ENCODE measurements at places on chromosomes 6 and 20. TPM values are rescaled to one million over a fixed set of nuclear protein-coding genes. Genes with fewer than 3 reads are reported as not detected.

The PFDN6 gene
- total RNA-seq = 54.4 TPM

The FOXC1 gene
- 105 TPM for total RNA-seq

The GABRR1 gene
- not detected for total RNA-seq

The PSORS1C1 gene
- total RNA-seq = not detected

The ZKSCAN3 gene
- total RNA-seq = 10.7 TPM

The RAB32 gene
- total RNA-seq = 18.1 TPM

The SLC17A1 gene
- not detected for total RNA-seq

The MYH7B gene
- total RNA-seq = 1.6 TPM

The SAPCD1 gene
- 3.4 TPM for total RNA-seq

The COX4I2 gene
- total RNA-seq = 0.30 TPM

The LKAAEAR1 gene
- total RNA-seq = 2.1 TPM

The LY6G5C gene
- total RNA-seq = 0.40 TPM

The BRPF3 gene
- total RNA-seq = 15.2 TPM

The BMP5 gene
- 34.5 TPM for total RNA-seq

The HLA-DQA1 gene
- total RNA-seq = 0.99 TPM

The CEP57L1 gene
- total RNA-seq = 50.7 TPM

The TPD52L2 gene
- 58.1 TPM for total RNA-seq

The LINC00237 gene
- total RNA-seq = 4.4 TPM

The C6orf163 gene
- 8.6 TPM for total RNA-seq

The ADGB gene
- total RNA-seq = 6.6 TPM

The ESR1 gene
- total RNA-seq = 0.33 TPM

The KIZ gene
- 27.5 TPM for total RNA-seq

The OR2B6 gene
- total RNA-seq = not detected

The POM121L2 gene
- total RNA-seq = not detected

The RNF182 gene
- 11.6 TPM for total RNA-seq

The RAET1E gene
- total RNA-seq = not detected

The ZNF165 gene
- total RNA-seq = 1.7 TPM

The CALHM6 gene
- 8.5 TPM for total RNA-seq

The TUBB gene
- total RNA-seq = 483 TPM

The OR2J3 gene
- 0.10 TPM for total RNA-seq

The TMEM170B gene
- 10.9 TPM for total RNA-seq

The KIF6 gene
- 4.8 TPM for total RNA-seq

The BTN1A1 gene
- not detected for total RNA-seq

The SLCO4A1 gene
- total RNA-seq = 2.3 TPM

The PNPLA1 gene
- total RNA-seq = 0.20 TPM

The GPLD1 gene
- 7.7 TPM for total RNA-seq

The PPP1R14C gene
- total RNA-seq = 7.8 TPM

The SLC2A4RG gene
- total RNA-seq = 51.0 TPM

The ADISSP gene
- 40.4 TPM for total RNA-seq

The MCCD1 gene
- not detected for total RNA-seq

The ADGRB3 gene
- 26.9 TPM for total RNA-seq

The GNRH2 gene
- not detected for total RNA-seq
